ENCODE measurements at places on chromosomes 13 and 19. TPM values are rescaled to one million over a fixed set of nuclear protein-coding genes. Genes with fewer than 3 reads are reported as not detected.

The LRFN3 gene
- 24.1 TPM for total RNA-seq

The ANKRD24 gene
- total RNA-seq: 0.17 TPM

The ZNF460 gene
- 1.2 TPM for total RNA-seq

The SIAH3 gene
- not detected for total RNA-seq

The LSM4 gene
- 224 TPM for total RNA-seq

The ZNF529 gene
- 2.4 TPM for total RNA-seq

The LILRB4 gene
- total RNA-seq: not detected

The PRSS57 gene
- total RNA-seq: not detected

Data from A549 treated with ZK216348 at 1 μM for 4 hours (cell line).